ENCODE measurements at places on chromosomes 6 and 20. TPM values are rescaled to one million over a fixed set of nuclear protein-coding genes. Genes with fewer than 3 reads are reported as not detected.

Gene IYD
- not detected for total RNA-seq

Gene HINT3
- total RNA-seq: 8.5 TPM

Gene TRERF1
- 6.5 TPM for total RNA-seq

Gene RIMS4
- total RNA-seq: not detected

DNA sequence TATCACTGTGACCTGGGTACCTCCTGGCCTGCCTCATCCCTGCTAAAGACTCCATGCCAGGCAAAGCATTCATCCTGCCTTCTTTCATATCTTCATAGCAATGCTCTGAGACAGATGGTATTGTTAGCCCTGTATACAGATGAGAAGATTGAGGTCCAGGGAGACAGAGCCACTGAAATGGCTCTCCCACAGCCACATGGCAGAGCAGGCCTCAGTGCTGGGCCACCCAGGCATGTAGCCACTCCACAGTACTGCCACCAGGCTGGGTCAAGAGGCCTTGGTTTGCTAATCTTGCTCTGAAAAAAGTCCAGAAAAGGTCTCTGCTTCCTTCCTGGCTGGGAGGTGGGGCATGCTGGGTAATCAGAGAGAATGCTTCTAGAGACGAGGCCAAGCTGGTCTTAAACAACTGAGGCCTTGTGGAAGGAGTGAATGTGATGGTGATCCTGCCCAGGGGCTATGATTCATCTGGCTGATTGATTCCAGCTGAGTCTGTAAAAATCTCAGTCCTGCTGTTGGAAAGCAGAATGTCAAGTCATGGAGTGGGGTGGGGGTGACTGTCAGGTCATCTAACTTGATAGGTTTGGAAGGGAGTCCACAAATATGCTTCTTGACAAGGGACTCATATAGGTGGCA lies 29.8 kb downstream of the HM13 start:
- peak overlapping the region; percentile 83 for H3K27ac ChIP-seq
- peaks cover 38% of the 10 kb centered on the region for H3K4me1 ChIP-seq
- no peaks in the 10 kb centered on the region for H3K27me3 ChIP-seq
- H3K36me3 ChIP-seq: peaks cover 55% of the 10 kb centered on the region
- DNase-seq: no peak
- no peak overlapping the region for H3K4me3 ChIP-seq

GRCh38 chr6:38184585-38185080 lies 365.1 kb downstream of the ZFAND3 start:
- no peaks in the 10 kb centered on the region for H3K27me3 ChIP-seq
- no peak overlapping the region for H3K27ac ChIP-seq
- no peak overlapping the region for H3K4me3 ChIP-seq
- no peaks in the 10 kb centered on the region for H3K36me3 ChIP-seq
- H3K4me1 ChIP-seq: no peaks in the 10 kb centered on the region

DNA sequence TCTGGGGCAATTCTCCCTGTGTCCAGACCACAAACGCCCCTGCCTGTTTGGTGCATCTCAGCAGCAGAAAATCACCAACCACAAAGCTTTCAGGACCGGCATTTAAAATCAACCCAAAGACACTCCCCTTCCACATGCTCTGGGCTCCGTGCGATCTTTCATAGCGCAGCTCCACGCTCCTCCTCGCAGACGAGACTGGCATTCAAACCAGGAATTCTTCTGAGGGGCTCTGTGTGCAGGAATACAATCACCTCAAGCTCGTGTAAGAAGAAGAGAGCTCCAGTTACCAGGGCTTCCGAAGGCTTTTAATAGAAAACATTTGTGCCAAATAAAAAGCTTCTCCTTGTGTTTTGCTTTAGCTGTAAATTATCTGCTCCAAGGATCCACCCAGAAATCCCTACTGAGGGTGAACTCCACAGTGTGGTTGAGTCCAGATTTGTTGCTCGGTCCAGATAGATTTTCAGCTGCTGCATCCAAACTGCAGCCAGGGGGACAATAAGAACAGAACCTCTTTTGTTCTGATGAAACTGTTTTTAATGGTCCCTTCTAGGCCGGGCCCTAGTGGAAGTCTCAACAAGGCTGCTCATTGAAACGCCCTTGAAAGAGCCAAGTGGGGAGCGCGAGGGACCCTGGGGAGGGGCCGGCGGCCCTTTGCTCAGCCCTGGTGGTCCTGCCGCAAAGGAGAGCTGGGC lies 16.4 kb upstream of the BMP7 start:
- no peak overlapping the region for H3K4me3 ChIP-seq
- no peak overlapping the region for H3K27ac ChIP-seq
- no peaks in the 10 kb centered on the region for H3K36me3 ChIP-seq
- H3K4me1 ChIP-seq: no peaks in the 10 kb centered on the region

GRCh38 chr6:17705428-17705777 lies 1.3 kb downstream of the NUP153 start:
- peak overlapping the region; percentile 98 for H3K27ac ChIP-seq
- peak overlapping the region; percentile 97 for H3K4me3 ChIP-seq
- DNase-seq: no peak
- H3K27me3 ChIP-seq: no peaks in the 10 kb centered on the region
- H3K36me3 ChIP-seq: peaks cover 41% of the 10 kb centered on the region
- peaks cover 29% of the 10 kb centered on the region for H3K4me1 ChIP-seq

- H3K4me3 ChIP-seq: no peak overlapping the region
- no peak overlapping the region for H3K27ac ChIP-seq
- DNase-seq: no peak
- no peaks in the 10 kb centered on the region for H3K27me3 ChIP-seq
- H3K36me3 ChIP-seq: peaks cover 17% of the 10 kb centered on the region
Observed at GRCh38 chr6:107202876-107203468, 87.7 kb upstream of the BEND3 start.

- peaks cover 50% of the 10 kb centered on the region for H3K36me3 ChIP-seq
- peaks cover 51% of the 10 kb centered on the region for H3K4me1 ChIP-seq
- H3K4me3 ChIP-seq: peak overlapping the region; percentile 37
- H3K27me3 ChIP-seq: no peaks in the 10 kb centered on the region
- peak overlapping the region; percentile 86 for H3K27ac ChIP-seq
Observed at GRCh38 chr20:23366384-23366783, 4.4 kb downstream of the GZF1 start.

DNA sequence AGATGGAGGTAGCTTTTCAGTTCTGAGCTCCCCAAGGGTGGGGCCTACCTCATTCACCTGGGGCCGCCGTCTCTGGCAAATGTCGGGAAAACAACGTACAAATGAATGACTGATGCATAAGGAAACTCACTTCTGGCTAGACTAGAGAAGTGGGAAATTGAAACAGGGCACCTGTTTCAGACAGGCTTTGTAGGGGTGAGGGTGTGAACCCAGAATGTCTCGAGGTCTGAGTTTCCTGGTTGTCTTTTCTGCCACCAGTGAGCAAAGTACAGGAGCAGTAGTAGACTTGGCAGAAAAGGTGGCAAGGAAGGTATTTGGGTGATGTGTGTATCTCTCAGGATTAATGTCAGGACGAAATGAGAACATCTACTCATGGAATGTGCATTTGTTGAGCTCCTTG lies 308.5 kb downstream of the CLIC5 start:
- H3K4me1 ChIP-seq: peaks cover 42% of the 10 kb centered on the region
- H3K4me3 ChIP-seq: no peak overlapping the region
- no peak for DNase-seq
- no peaks in the 10 kb centered on the region for H3K36me3 ChIP-seq
- no peak overlapping the region for H3K27ac ChIP-seq

GRCh38 chr20:45263556-45264266 lies 9.3 kb upstream of the SLPI start:
- H3K4me1 ChIP-seq: no peaks in the 10 kb centered on the region
- H3K36me3 ChIP-seq: no peaks in the 10 kb centered on the region
- H3K27me3 ChIP-seq: peaks cover 15% of the 10 kb centered on the region
- H3K27ac ChIP-seq: no peak overlapping the region
- no peak overlapping the region for H3K4me3 ChIP-seq

DNA sequence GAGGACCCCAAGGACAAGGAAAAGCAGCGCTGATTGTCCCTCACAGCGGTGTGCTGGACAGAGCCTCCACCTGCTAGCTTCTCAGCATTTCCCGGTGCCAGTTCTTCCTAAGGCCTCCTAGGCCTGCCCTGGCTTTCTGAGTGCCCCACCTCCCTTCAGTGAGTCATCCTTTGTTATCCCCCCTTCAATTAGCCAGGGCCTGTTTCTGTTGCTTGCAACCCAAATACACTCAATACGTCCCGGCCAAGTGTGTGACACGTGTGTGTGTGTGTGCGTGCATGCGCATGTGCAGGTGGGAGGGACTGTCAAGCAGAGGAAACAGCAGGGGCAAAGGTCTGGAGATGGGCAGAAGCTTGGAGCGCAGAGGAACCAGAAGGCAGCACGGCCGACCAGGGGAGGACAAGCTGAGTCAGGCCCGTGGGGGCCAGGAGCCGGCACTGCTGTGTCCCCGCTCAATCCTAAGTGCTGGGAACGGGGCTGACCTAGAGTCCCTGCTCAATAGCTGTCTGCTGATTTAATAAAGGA lies 159.8 kb downstream of the PREX1 start:
- H3K27me3 ChIP-seq: no peaks in the 10 kb centered on the region
- peaks cover 3% of the 10 kb centered on the region for H3K4me1 ChIP-seq
- H3K4me3 ChIP-seq: no peak overlapping the region
- no peak for DNase-seq
- peaks cover 42% of the 10 kb centered on the region for H3K36me3 ChIP-seq
- H3K27ac ChIP-seq: peak overlapping the region; percentile 20

- no peak overlapping the region for H3K27ac ChIP-seq
- no peaks in the 10 kb centered on the region for H3K4me1 ChIP-seq
- no peak for DNase-seq
- H3K4me3 ChIP-seq: no peak overlapping the region
- no peaks in the 10 kb centered on the region for H3K27me3 ChIP-seq
Observed at GRCh38 chr6:139472351-139473015, 98.0 kb upstream of the CITED2 start.

DNA sequence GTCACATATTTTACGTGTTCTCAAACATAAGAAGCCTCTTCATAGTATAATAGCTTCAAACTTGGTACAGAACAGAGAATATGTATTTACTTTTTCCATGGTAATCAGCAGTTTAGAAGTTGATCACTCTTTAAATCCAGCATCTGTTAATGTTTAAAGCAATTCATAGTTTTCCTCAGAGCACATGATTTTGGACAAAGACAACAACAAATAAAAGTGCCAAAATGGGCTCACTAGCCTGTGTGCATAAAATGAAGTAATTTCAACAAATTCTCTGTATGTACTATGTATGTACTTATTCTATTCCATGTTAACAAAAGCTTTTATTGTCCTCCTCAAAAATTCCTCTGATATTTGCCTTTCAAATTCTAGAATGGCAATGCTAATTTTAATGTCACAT lies 38.1 kb upstream of the UST start:
- no peak overlapping the region for H3K4me3 ChIP-seq
- no peak overlapping the region for H3K27ac ChIP-seq
- peaks cover 7% of the 10 kb centered on the region for H3K4me1 ChIP-seq
- H3K36me3 ChIP-seq: no peaks in the 10 kb centered on the region
- DNase-seq: no peak

DNA sequence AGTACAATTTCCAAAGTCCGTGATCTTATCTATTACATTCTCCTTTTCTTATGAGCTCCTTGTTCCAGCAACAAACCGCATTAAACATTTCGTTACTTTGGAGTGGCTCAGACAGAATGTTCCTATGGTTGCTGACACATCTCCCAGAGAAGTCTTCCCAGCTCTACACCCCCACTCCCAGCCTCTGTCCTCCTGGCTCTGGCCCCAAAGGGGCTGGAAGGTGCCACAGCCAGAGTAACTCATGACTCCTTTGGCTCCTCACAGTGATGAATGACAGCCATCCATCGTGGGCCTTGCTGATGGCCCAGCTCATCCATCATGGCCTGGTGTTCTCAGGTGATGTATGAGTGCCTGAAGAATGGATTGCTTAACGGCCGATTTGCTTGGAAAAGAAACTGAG lies 203.0 kb downstream of the DHX35 start:
- H3K4me1 ChIP-seq: no peaks in the 10 kb centered on the region
- H3K4me3 ChIP-seq: no peak overlapping the region
- no peak overlapping the region for H3K27ac ChIP-seq

GRCh38 chr6:122081921-122082320 lies 317.5 kb upstream of the HSF2 start:
- no peaks in the 10 kb centered on the region for H3K4me1 ChIP-seq
- DNase-seq: no peak
- H3K36me3 ChIP-seq: no peaks in the 10 kb centered on the region
- no peak overlapping the region for H3K4me3 ChIP-seq

DNA sequence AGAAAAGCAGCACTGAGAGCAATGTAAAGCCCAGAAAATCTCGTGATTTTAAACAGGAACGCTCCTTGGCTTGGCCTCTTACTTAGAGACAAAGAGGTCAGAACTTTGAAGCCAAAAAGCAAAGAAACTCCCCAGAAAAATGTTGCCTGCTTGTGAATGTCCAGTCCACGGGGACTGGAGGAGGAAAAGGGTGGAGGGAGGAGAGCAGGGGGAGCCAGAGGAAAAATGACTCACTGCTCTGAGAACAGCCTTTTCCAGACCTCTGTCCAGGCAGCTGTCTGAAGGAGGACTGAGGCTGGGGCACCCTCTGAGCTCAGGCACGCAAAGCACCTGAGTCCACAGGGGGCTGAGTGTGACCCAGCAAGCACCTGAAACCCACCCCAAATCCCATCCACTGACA lies 64.7 kb downstream of the TRAM2 start:
- peaks cover 7% of the 10 kb centered on the region for H3K4me1 ChIP-seq
- no peak overlapping the region for H3K27ac ChIP-seq
- no peaks in the 10 kb centered on the region for H3K27me3 ChIP-seq
- H3K4me3 ChIP-seq: no peak overlapping the region
- peaks cover 3% of the 10 kb centered on the region for H3K36me3 ChIP-seq

GRCh38 chr6:7115543-7116231 lies 7.9 kb downstream of the RREB1 start:
- H3K27ac ChIP-seq: peak overlapping the region; percentile 27
- H3K4me3 ChIP-seq: no peak overlapping the region
- peaks cover 9% of the 10 kb centered on the region for H3K36me3 ChIP-seq
- no peak for DNase-seq
- H3K4me1 ChIP-seq: peaks cover 73% of the 10 kb centered on the region

- H3K27ac ChIP-seq: peak overlapping the region; percentile 72
- no peaks in the 10 kb centered on the region for H3K27me3 ChIP-seq
- DNase-seq: no peak
- H3K4me1 ChIP-seq: peaks cover 80% of the 10 kb centered on the region
- no peak overlapping the region for H3K4me3 ChIP-seq
- H3K36me3 ChIP-seq: peaks cover 73% of the 10 kb centered on the region
Observed at GRCh38 chr6:89987830-89988229, 93.6 kb downstream of the GJA10 start.

GRCh38 chr20:34997131-34997561 lies 41.5 kb downstream of the MYH7B start:
- H3K36me3 ChIP-seq: peaks cover 21% of the 10 kb centered on the region
- H3K27me3 ChIP-seq: no peaks in the 10 kb centered on the region
- DNase-seq: no peak
- H3K4me1 ChIP-seq: no peaks in the 10 kb centered on the region

- H3K36me3 ChIP-seq: peaks cover 8% of the 10 kb centered on the region
- H3K4me1 ChIP-seq: peaks cover 16% of the 10 kb centered on the region
- H3K27me3 ChIP-seq: no peaks in the 10 kb centered on the region
- H3K4me3 ChIP-seq: no peak overlapping the region
Observed at GRCh38 chr6:111199935-111200334, 112.6 kb downstream of the SLC16A10 start.

- H3K4me1 ChIP-seq: peaks cover 2% of the 10 kb centered on the region
- no peak overlapping the region for H3K27ac ChIP-seq
- DNase-seq: peak; percentile 4
- H3K27me3 ChIP-seq: peaks cover 2% of the 10 kb centered on the region
- no peak overlapping the region for H3K4me3 ChIP-seq
Observed at GRCh38 chr6:163711615-163712565, 297.4 kb downstream of the QKI start.
